ENCODE measurements at places on chromosomes 4 and X. TPM values are rescaled to one million over a fixed set of nuclear protein-coding genes. Genes with fewer than 3 reads are reported as not detected.

The CSAG3 gene
- not detected for total RNA-seq

The RHOH gene
- not detected for total RNA-seq

The BCORL1 gene
- 2.6 TPM for total RNA-seq

The HHIP gene
- 1.4 TPM for total RNA-seq

The POLN gene
- total RNA-seq, result 2.9 TPM

The ERCC6L gene
- 12.4 TPM for total RNA-seq
